ENCODE measurements at places on chromosomes 1 and 21.
A peak's percentile ranks its signal among the peaks of the same experiment; 100 is the strongest.

- no peak overlapping the region for H3K4me3 ChIP-seq
- no peaks in the 10 kb centered on the region for H3K36me3 ChIP-seq
- no peak for DNase-seq
- peaks cover 7% of the 10 kb centered on the region for H3K27me3 ChIP-seq
- peaks cover 7% of the 10 kb centered on the region for H3K4me1 ChIP-seq
- H3K27ac ChIP-seq, result no peak overlapping the region
These were observed 4.8 kb upstream of the ATP1A1 start for GRCh38 chr1:116368241-116368640.

GRCh38 chr1:16173447-16174260, 17.8 kb upstream of the EPHA2 start:
- no peaks in the 10 kb centered on the region for H3K36me3 ChIP-seq
- peaks cover 11% of the 10 kb centered on the region for H3K27me3 ChIP-seq
- H3K4me1 ChIP-seq, result peaks cover 8% of the 10 kb centered on the region
- no peak overlapping the region for H3K27ac ChIP-seq
- H3K4me3 ChIP-seq, result no peak overlapping the region

DNA sequence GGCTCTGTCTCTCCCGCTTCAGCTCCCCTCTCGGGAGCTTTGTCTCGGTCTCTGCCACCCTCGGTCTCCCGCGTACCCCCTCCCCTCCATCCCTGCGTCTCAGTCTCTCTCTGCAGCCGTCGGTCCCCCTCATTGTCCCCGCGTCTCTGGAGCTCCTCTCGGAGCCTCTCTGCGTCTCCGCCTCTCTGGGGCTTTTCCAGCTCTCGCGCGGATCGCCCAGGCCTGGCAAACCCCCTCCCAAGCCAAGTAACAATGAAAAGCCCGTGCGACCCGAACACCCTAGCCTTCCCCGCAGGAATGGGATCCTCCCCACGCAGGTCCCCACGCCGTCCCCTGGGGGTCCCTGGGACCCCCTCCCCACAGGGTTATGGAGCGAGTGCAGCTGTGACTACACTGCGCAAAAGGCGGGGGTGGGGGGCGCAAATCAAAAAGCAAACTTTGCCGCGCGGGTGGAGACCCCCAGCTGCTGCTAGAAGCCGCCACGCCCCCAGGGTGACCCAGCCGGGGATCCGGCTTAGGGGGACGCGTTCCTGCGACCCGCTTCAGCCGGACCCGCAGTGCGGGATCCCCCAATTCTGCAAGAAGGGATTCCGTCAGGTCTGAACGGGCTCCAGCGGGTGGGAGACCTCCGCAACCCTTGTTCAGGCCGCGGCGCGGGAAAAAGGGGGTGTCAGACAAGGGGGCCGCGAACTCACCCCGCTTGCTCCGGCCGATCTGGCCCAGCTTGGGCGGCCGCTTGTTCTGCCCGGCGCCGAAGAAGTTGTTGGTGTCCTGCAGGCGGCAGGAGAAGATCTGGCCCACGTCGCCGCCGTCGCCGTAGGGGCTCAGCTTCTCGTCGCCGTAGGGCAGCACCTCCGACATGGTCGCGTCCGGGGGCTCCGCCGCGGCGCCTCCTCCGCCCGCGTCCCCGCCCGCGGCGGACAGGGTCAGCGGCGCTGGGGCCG, 1.2 kb downstream of the CAMK2N1 start:
- H3K36me3 ChIP-seq, result no peaks in the 10 kb centered on the region
- peaks cover 31% of the 10 kb centered on the region for H3K27me3 ChIP-seq
- H3K4me3 ChIP-seq, result no peak overlapping the region
- H3K27ac ChIP-seq, result no peak overlapping the region
- DNase-seq, result no peak
- H3K4me1 ChIP-seq, result no peaks in the 10 kb centered on the region

DNA sequence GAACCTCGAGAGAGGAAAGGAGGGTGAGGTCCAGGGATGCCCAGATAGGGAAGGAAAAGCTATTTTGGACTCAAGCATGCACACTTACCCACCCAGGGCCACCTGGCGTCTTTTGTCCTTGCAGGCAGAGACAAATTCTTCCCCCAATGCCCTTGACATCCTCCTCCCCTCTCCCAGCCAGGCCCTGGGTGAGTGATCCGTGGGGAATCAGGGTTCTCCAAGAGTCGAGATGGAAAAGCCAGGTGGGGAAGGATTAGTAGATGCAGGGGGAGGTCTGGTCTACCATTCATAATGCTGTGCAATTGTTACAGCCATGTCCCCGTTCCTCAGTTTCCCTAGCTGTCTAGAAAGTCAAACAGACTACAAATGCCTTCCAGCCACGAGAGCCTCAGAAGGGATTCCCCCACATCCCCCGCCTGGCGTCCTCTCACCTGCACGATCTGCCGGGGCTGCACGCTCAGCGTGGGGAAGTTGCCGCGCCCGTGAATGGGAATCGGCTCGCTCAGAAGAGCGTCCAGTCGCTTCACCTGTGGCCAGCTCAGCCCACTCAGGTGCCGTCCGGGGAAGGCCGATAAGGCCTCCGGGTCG, 580 bp downstream of the TENT5B start:
- no peak for DNase-seq
- no peak overlapping the region for H3K27ac ChIP-seq
- H3K27me3 ChIP-seq, result no peaks in the 10 kb centered on the region
- no peak overlapping the region for H3K4me3 ChIP-seq

DNA sequence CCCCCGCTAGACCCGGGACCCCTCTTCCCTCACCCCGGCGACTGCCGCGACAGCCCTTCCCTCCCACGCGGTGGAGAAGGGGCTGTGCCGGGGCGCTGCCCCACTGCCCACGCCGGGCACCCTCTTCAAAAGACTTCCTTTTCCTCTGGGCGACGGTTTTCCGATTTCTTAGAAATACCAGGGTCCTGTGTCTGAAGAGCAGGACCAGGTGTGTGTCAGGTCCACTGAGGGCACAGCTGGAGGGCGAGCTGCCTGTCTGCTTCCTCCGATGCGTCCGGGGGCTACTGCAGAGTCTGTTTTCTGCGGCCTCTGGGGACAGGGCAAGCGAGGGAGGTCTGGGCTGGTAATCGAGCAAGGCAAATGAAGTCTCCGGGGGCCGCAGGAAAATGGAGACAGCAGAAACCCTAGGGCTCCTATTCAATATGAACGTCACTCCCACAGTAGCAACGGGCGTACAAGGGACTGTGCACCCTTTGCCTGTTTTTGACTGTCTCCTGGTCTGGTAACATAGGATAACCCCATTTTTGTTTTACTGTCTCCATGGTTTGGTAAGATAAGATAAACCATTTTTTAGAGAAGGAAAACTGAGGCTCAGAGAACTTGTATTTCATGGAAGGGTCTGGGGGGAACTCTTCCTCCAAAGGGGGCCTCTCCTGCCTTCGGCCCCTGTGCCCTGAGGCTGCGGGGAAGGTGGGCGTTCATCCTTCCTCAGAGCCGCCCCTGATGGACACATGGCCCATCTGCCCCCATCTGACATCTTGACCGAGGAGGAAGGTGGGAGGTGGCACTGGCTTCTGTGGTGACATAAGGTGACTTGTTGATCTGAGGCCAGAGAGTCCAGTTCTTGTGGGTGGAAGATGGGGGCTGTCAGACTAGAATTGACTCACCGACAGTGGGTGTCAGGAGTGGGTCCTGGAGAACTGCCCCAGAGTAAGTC, 970 bp downstream of the TNFRSF1B start:
- no peak overlapping the region for H3K27ac ChIP-seq
- no peaks in the 10 kb centered on the region for H3K36me3 ChIP-seq
- H3K4me3 ChIP-seq, result no peak overlapping the region
- H3K27me3 ChIP-seq, result peaks cover 62% of the 10 kb centered on the region
- DNase-seq, result no peak
- peaks cover 15% of the 10 kb centered on the region for H3K4me1 ChIP-seq

DNA sequence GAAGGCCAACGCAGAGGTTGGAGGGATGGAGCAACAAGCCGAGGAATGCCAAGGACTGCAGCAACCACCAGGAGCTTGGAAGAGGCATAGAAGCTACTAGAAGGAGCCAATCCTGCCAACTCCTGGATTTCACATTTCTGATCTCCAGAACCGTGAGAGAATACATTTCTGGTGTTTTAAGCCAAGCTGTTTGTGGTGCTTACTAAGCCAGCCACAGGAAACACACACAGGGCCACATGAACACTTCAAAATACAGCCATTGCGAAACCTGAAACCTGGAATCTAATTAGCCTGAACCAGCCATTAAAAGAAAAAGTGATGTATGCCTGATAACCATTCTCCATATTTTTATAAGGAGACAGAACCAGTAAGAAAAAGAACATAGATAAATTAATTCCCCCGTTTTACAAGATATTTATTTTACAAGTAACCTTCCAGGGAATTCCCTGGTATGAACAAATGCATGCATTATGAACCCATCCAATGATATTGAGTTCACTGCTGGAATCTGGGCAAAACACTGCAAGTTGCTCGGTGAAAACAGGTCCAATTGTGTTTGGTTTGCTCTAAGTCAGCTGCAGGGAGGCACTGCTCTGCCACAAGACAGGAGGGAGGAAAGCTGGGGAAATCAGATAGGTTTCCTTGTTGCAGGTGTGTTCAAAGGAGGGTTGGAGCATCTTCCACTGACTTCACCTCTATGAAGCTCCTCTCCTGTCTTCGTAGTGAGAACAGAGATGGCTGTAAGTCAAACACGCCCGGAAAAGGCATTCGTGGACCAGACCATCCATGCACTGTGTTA, 70.2 kb downstream of the ETS2 start:
- peak; percentile 58 for DNase-seq
- H3K4me3 ChIP-seq, result no peak overlapping the region
- H3K27me3 ChIP-seq, result no peaks in the 10 kb centered on the region
- H3K36me3 ChIP-seq, result no peaks in the 10 kb centered on the region
- H3K27ac ChIP-seq, result peak overlapping the region; percentile 89

- no peaks in the 10 kb centered on the region for H3K4me1 ChIP-seq
- no peaks in the 10 kb centered on the region for H3K36me3 ChIP-seq
- no peak for DNase-seq
- no peak overlapping the region for H3K27ac ChIP-seq
- H3K27me3 ChIP-seq, result no peaks in the 10 kb centered on the region
These were observed 382.3 kb downstream of the HHIPL2 start for GRCh38 chr1:222165629-222166028.

- H3K27me3 ChIP-seq, result no peaks in the 10 kb centered on the region
- H3K4me3 ChIP-seq, result no peak overlapping the region
- no peaks in the 10 kb centered on the region for H3K4me1 ChIP-seq
- H3K27ac ChIP-seq, result no peak overlapping the region
- H3K36me3 ChIP-seq, result no peaks in the 10 kb centered on the region
These were observed 18.9 kb upstream of the COL6A2 start for GRCh38 chr21:46078978-46079351.

GRCh38 chr1:63342402-63342801, 20.0 kb downstream of the FOXD3 start:
- H3K27ac ChIP-seq, result no peak overlapping the region
- H3K4me3 ChIP-seq, result no peak overlapping the region
- H3K36me3 ChIP-seq, result no peaks in the 10 kb centered on the region
- H3K4me1 ChIP-seq, result no peaks in the 10 kb centered on the region
- no peak for DNase-seq

DNA sequence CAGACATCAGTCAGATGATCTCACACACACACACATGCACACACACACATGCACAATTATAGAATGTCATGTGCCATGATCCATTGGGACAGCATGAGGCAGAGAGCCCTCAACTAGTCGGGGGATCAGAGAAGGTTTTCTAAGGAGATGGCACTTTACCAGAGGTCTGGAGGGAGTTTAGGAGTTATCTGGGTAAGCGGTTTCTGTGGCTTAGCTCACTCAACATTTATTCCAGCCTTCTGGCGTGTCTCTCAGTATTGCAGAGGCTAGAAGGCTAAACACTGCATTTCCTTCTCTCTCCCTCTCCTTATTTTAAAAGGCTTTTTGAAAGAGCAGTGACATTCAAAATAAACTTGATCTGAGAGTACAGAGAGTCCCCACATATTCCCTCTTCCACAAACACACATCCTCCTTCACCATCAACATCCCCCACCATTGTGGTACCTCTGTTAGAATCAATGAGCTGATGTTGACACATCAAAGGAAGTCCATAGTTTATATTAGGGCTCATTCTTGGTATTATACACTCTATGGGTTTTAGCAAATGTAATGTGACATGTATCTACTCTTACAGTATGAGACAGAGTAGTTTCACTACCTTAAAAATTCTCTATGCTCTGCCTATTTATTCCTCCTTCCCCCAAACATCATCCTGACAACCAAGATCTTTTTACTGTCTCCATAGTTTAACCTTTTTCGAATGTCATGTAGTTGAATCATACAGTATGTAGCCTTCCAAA, 9.0 kb upstream of the PLA2G2A start:
- no peaks in the 10 kb centered on the region for H3K36me3 ChIP-seq
- no peaks in the 10 kb centered on the region for H3K4me1 ChIP-seq
- H3K27me3 ChIP-seq, result peaks cover 3% of the 10 kb centered on the region
- no peak overlapping the region for H3K4me3 ChIP-seq

DNA sequence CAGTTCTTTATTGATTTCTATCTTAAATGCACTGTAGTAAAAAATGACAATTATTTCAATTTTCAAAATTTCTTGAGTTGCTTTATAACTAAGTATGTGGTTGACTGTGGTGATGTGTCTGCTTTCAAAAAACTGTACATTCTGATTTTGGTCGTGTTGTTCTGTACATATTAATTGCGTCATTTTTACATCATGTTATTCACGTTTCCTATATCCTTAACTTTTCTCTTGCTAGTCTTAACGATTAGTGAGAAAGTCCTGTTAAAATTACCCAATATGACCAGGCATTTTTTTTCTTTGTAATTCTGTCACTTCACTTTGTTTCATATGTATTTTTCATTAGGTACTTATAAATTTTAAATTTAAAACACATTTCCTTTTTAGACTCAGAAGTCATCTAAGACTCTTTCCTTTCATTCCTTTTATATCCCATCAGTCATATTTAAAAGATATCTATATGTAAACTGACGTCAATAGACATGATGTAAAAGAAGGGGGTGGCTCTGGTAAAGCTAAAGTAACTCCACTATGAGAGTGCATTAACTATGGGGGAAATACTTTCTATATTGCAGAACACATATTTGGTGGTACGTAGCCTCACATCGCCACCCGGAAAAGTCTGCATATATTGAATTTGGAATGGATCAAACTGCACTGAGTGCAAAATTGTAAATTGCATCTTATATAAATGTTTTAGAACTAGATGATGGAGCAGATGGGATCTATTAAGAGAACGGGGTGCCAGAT, 1.1 kb upstream of the COA6 start:
- H3K27me3 ChIP-seq, result no peaks in the 10 kb centered on the region
- H3K4me1 ChIP-seq, result peaks cover 27% of the 10 kb centered on the region
- H3K4me3 ChIP-seq, result peak overlapping the region; percentile 49
- H3K27ac ChIP-seq, result peak overlapping the region; percentile 90

DNA sequence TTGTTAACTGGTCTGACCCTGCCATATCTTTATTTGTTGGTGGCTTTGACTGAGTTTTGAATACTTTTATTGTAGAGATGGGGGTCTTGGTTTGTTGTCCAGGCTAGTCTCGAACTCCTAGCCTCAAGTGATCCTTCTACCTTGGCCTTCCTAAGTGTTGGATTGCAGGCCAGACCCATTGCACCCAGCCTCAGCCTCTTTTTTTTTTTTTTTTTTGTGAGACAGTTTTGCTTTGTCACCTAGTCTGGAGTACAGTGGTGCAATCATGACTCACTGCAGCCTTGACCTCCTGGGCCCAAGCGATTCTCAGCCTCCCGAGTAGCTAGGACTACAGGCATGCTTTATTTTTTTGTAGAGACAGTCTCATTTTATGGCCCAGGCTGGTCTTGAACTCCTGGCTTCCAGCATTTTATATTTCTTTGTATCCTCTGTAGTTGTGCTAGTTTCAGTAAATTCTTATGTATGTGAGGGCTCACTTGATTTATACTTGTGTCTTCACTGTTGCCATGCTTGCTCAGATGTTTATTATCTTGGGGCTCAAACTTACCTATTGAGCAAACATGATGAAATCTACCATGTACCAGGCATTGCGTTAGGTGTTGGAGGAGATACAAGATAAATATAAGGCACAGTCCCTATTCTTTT, 24.1 kb downstream of the THRAP3 start:
- peaks cover 28% of the 10 kb centered on the region for H3K36me3 ChIP-seq
- no peak overlapping the region for H3K4me3 ChIP-seq
- DNase-seq, result no peak
- no peaks in the 10 kb centered on the region for H3K27me3 ChIP-seq
